ENCODE measurements at places on chromosomes 1 and 21.

DNA sequence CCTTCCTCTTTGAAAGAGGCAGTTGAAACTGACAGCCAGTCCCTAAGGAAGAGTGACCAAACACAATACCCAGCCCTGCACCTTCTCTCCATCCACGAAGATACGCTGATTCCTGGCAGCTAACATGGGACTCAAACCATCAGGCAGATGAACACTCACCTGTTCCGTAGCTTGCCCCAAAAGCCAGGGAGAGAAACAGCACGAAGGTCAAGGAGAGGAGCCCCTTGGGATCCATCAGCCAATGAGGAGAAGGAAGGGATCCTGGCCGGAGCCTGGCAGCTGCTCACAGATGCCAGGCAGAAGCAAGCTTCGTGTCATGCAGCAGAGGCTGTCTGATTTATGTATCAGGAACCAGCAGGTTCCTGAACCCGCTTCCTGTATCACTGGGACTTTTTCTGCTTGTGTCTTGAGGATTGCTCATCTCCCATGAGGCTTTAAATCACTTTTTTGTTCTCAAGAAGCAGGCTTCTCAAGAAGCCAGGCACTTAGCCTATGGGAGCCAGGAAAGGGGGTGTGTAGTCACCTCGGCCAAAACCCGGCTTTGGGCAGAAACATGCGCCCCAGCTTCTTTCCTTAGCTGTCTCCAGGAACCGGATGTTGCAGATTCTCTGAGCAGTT lies at the start of gene SLAMF1:
Gene SLAMF1, minus strand, starts transcription at position 334 of the 618 bp plus-strand sequence. Its CDS starts 99 bp downstream, at position 235.
- no peak for DNase-seq

DNA sequence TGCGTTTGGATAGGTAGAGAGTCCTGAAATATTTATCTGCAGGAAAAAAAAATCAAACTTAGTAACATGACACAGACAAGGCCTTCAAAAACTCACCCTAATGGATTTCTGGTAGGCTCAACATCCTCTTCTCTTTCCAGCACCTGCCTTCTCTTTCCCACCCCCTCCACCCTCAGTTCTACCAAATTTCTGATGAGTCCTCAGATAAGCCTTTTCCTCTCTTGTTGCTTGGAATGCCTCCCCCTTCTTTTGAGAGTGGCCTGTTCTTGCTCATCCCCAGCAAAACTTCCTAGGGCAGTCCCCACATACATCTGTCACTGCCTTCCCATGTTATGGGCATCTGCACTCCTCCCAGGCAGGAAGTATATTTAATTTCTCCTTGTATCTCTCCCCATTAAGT lies 7.6 kb upstream of the LBR start:
- no peak for DNase-seq

GRCh38 chr1:5983361-5984103 lies 8.7 kb downstream of the NPHP4 start:
- no peak for DNase-seq

GRCh38 chr1:69221524-69221923 lies 346.2 kb upstream of the LRRC7 start:
- no peak for DNase-seq

DNA sequence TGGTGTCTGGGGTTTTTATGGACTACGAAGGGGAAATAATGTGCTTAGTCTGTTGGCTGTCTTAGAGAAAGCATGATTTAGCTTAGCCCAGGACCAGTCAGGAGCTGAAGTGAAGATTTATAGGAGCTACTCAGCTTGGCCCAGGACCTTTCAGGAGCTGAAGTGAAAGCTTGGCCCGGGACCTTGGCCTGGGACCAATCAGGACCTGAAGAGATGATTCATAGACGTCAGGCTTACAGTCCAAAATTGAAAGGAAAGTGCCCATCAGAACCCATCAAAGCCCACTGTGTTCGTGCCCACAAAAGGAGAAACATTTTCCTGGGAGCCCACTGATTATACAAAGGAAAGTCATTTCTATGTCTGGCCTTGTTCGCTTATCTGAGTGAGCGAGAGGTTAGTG lies 35.6 kb downstream of the MSTO1 start:
- DNase-seq, result no peak

DNA sequence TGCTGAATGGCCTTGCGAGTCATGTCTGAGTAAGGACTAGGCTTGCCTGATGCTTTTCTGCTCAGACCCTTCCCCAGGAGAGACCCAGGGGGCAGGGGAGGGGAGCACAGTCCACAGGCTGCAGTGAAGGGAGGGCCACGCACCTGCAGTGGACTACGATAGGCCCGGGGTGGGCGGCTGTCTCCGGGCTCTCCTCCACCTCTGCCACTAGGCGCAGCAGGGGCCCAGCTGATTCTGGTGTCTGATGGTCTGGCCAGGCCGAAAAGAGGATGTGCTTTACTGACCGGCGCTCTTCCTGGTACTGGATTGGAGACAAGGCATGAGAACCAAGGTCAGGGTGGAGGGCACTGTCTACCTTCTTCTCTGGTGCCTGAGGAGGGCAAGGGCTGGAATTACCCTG lies 7.9 kb upstream of the ARL8A start:
- DNase-seq, result no peak

- DNase-seq, result no peak
These were observed 17.3 kb downstream of the PDC start for GRCh38 chr1:186443638-186444037.

DNA sequence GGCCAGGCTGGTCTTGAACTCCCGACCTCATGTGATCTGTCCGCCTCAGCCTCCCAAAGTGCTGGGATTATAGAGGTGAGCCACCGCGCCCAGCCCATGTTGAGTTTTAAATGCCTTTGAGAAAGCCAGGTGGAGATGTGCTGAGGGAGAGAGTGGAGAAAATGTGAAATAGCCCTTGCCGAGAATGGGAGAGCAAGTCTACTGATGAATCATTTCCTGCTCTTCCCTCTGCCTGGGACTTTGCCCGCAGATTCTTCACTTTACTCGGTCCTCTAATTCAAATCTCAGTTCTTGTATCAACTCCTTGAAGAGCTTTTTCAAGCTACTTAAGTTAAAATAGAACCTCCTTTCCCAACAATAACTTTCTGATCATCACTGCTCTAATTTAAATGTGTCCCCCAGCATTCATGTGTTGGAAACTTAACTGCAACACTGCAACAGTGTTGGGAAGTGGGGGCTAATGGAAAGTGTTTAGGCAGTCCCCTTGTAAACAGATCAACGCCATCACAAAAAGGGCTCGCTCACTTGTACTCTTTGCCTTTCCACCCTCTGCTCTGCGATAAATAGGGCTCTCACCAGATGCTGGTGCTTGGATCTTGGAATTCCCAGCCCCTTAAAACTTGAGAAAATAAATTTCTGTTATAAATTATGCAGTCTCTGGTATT lies 27.8 kb downstream of the OSBPL9 start:
- DNase-seq, result no peak

- no peak for DNase-seq
These were observed 105.5 kb downstream of the RERE start for GRCh38 chr1:8711873-8712412.

GRCh38 chr1:205590777-205591513 lies 40.9 kb downstream of the ELK4 start:
- DNase-seq, result no peak

GRCh38 chr1:43879414-43879813 lies 54.2 kb upstream of the ARTN start:
- DNase-seq, result no peak

DNA sequence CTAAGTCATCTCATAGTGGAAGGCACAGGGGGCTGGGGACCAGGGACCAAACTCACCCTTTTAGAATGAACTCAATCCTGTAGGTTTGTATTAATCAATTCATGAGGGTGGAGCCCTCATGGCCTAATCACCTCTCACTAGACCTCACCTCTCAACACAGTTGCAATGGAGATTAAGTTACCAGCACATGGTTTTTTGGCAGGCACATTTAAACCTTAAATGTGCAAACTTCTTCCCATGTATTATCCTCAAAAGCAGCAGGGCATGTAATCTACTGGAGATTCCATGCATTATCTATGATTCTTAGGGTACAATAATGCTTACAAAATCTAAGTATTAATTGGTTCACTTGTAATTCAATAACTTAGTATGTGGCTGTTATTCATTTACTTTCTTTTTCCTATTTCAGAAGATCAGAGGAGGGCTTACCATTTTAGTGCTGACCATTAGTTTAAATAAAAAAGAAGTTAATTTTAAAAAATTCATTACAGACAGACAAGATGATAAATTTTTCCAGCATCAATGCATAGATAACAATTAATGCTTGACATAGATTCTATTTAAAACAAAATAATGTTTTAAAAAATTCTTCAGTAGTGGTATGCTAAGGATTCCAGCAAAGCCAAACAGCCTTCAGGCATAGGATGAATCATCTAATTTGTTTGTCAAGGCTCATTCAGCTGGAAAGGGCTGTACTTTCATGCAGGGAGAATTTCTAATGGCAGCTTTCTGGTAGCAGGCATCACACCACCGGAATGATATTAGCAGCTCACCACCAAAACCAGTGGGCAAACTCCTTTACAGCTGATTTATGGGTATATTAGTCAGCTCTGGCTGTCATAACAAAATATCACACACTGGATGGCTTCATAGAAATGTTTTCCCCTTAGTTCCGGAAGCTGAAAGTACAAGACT lies 124.6 kb upstream of the ZNF648 start:
- no peak for DNase-seq

DNA sequence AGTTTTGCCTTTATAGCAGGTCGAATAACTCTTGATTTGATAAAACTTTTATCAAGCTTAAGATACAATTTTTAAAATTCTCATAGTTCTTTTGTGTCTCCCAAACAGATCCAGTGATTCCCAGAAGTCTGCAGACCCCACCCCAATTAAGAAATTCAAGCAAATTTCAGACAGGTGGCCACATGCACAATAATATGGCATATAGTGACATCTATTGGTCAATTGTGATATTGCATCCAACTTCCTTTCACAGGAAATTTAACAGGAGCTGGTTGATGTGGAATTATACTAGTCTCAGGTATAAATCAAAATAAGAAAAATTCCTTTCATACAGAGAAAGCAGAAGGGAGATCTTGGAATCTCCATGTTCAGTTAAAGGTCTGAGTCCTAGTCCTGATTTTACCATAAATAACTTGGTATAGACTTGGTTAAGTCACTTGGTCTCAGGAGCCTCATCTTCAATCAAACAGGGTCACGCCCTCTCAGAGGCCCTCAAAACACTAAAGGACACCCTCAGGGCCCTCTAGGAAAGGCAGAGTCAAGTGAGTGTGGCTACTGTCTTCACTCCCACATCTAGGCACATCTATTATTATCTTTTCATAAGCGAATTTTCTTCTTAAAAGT lies 24.1 kb downstream of the PIGM start:
- no peak for DNase-seq

DNA sequence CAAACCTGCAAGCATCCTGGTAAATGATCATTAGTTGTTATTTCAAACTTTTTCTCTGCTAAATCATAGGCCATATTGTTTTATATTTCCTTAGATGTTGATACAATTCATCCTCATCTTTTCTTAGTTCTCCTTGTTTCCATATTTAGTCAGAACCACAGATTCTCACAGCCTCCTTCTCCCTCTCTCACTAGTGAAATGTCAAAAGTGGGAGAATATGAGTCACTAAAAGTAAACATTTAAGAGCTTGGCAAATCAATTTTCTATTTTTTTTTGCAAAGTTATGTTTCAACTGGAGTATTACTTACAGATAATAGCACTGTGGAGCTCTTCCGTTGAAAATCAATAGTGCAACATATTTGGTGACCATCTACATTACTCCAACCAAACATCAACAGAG lies 308.8 kb downstream of the COL11A1 start:
- DNase-seq, result no peak

GRCh38 chr1:243723050-243723449 lies 127.0 kb downstream of the AKT3 start:
- no peak for DNase-seq

GRCh38 chr1:145947551-145947950 lies 10.3 kb downstream of the LIX1L start:
- no peak for DNase-seq

- no peak for DNase-seq
These were observed 24.0 kb downstream of the CDK18 start for GRCh38 chr1:205528446-205528886.

DNA sequence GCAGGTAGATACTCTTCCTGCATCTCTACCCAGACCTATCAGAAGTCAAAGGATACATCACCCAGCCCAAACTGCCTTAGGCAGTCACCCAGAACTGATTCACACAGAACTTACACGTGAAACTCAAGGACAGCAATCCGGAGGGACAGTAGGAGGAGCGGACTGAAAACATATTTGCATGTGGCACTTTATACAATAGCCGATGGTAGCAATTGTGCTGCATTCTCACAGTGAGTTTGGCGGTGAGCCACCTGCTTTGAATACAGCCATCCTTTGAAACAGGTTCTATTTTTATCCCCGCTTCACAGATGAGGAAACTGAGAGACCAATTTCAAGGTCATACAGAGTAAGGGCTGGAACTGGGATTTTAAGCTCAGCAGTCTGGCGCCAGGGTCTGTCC lies 69.5 kb downstream of the EDEM3 start:
- no peak for DNase-seq

DNA sequence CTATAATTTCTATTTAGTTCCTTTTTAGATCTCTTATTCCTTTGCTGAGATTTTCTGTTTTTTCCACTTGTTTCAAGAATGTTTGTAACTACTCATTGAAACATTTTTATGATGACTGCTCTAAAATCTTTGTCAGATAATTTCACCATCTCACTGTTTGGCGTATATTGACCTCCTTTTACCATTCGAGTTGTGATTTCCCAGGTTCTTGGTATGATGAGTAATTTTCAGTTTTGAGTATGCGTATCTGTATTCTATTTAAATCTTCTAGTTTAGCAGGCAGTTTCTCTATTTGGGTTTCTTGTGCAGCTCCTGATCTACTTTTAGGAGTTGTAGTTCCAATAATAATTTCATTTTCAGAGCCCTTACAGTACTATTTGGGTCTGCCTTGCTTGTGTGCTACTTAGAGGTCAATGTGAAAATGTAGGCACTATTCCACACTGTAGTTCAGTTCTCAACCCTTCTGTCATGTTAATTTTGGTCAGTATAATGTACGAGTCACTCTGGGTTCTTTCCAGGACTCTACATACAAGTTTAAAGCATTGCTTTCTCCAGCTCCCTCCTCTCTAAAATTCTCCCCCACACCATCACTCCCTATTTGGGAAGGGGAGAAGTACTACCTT lies 115.5 kb downstream of the ACBD6 start:
- no peak for DNase-seq

DNA sequence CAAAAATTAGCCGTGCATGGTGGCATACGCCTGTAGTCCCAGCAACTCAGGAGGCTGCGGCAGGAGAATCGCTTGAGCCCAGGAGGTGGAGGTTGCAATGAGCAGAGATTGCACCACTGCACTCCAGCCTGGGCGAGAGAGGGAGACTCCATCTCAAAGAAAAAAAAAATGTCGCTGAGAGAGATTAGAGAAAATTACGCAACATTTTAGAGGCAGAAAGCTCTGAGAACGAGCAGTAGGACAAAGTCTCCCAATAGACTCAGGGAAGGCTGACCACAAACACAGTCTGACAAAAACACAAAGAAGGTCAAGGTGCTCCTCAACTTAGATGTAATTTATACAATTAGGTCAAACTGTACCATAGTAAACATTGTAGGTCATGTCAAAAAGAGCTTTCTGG lies 367.6 kb upstream of the ZRANB2 start:
- no peak for DNase-seq

GRCh38 chr1:204623365-204623893 lies 62.1 kb downstream of the LRRN2 start:
- DNase-seq, result no peak

All from stimulated activated CD4-positive, alpha-beta T cell treated with anti-CD3 and anti-CD28 coated beads, TNF-alpha, amount 100 ng/mL, for 48 hours (primary cell).